ENCODE measurements at places on chromosomes 1 and 21. TPM values are rescaled to one million over a fixed set of nuclear protein-coding genes. Genes with fewer than 3 reads are reported as not detected.

CHIA gene
- not detected for total RNA-seq

SLC35A3 gene
- 21.5 TPM for total RNA-seq

OR6N2 gene
- total RNA-seq: not detected

RIMKLA gene
- total RNA-seq: 3.7 TPM

CNR2 gene
- 2.0 TPM for total RNA-seq

ARMH1 gene
- 95.7 TPM for total RNA-seq

RGS5 gene
- total RNA-seq: 4.1 TPM

REG4 gene
- 10.3 TPM for total RNA-seq

TTC22 gene
- total RNA-seq: 9.0 TPM

GRIK3 gene
- total RNA-seq: not detected

RPS8 gene
- 1,522 TPM for total RNA-seq

NFIA gene
- 5.7 TPM for total RNA-seq

GRCh38 chr1:26991310-26992116 lies 2.0 kb upstream of the TRNP1 start:
- H3K4me1 ChIP-seq: peaks cover 6% of the 10 kb centered on the region
- peaks cover 67% of the 10 kb centered on the region for H3K27me3 ChIP-seq
- no peak overlapping the region for H3K4me3 ChIP-seq

DNA sequence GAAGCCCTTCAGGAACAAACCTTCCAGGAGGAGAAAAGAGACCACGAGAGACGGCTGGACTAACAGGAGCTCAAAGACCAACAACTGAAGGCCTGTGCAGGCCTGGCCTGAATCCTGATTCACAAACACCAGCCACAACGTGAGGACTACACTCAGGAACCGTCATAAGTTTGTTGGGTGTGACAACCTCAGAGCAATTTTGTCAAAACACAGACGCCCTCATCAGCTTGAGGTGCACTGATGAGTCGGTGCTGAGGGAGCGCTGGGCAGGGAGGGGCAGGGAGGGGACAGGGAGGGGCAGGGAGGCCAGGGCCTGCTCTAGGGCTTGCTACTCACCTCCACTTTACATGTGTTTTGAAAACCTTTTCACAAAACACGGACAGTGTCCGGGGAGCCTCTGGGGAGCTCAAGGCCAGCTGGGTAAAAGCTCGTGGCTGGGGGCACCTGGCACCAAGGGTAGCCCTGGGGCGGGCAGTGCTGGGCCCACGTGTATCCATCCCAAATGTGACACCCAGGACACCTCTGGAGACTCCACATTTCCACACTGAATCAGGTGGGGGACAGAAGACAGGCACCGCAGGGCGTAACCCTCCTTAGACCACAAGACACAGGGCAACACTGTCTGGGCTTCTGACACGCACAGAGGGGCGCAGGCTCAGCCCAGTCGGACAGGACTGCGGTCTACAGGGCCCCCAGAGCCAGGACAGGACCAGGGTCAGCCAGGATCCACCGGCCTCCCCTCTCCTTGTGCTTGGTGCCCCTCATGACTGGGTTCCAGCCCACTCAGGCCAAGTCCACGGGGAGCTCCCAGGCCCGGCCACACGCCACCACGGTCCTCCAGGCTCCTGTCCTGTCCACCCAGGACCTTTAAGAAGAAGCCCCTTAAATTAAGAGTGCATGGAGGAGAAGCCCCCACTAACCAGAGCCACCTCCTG lies 16.5 kb downstream of the LSS start:
- peaks cover 4% of the 10 kb centered on the region for H3K36me3 ChIP-seq
- no peak overlapping the region for H3K4me3 ChIP-seq
- DNase-seq: no peak
- H3K27ac ChIP-seq: no peak overlapping the region
- no peaks in the 10 kb centered on the region for H3K27me3 ChIP-seq

DNA sequence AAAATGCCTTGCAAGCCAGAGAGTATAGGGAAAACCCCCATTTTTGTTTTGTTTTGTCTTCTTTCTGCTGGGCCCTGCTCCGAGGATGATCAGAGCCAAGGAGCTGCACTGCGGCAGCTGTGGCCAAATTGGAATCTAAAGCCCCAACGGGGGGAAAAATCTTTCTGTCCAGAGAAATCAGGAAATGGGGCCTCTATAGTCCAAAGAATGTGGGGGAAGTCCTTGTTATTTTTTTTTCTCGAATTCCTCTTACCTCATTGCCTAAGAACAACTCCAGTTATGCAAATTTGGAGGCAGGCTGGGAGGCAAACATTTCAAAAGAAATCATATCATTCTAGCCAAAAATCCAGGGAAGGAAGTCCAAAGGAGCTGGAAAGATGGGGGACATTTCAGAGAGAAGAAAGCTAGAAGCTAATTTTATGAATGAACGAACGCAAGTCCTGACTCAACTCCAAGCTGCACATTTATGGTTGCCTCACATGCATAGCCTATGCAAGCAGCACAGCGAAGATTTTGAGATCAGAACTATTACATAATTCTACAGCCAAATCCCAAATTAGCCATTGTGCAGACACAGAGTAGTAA lies 263.2 kb downstream of the KCTD3 start:
- no peaks in the 10 kb centered on the region for H3K4me1 ChIP-seq
- no peak overlapping the region for H3K4me3 ChIP-seq
- DNase-seq: no peak
- no peaks in the 10 kb centered on the region for H3K36me3 ChIP-seq
- H3K27me3 ChIP-seq: no peaks in the 10 kb centered on the region

DNA sequence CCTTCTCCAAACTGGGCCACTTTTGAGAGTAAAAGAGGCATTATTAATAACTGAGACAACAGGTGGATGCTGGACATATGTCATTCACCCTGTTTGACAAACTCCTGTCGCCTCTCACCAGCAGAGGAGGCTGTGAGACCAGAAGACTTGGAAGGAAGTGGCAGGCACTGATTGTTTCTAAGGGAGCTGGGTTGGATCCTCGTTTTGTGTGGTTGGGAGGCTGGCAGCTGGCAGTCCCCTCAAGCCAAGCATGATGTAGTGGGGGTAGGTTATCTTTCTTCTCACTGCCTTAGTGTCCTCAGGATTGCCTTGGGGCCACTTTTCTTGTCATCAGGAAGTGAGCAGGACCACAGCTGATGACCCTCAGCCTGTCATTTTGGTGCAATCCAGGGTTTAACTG lies 86.5 kb upstream of the KCNJ15 start:
- no peaks in the 10 kb centered on the region for H3K36me3 ChIP-seq
- no peaks in the 10 kb centered on the region for H3K27me3 ChIP-seq
- no peak overlapping the region for H3K27ac ChIP-seq
- no peaks in the 10 kb centered on the region for H3K4me1 ChIP-seq
- DNase-seq: no peak

- H3K4me1 ChIP-seq: no peaks in the 10 kb centered on the region
- H3K27ac ChIP-seq: no peak overlapping the region
- H3K27me3 ChIP-seq: peaks cover 3% of the 10 kb centered on the region
- DNase-seq: no peak
- peaks cover 2% of the 10 kb centered on the region for H3K36me3 ChIP-seq
Measured at GRCh38 chr1:59193443-59194093, 103.3 kb upstream of the FGGY start.

GRCh38 chr1:246364415-246364941 lies 142.6 kb downstream of the SMYD3 start:
- no peak for DNase-seq
- peaks cover 17% of the 10 kb centered on the region for H3K36me3 ChIP-seq
- H3K27ac ChIP-seq: no peak overlapping the region
- H3K4me3 ChIP-seq: no peak overlapping the region

- no peak overlapping the region for H3K4me3 ChIP-seq
- H3K27me3 ChIP-seq: peaks cover 7% of the 10 kb centered on the region
- no peak for DNase-seq
- no peaks in the 10 kb centered on the region for H3K36me3 ChIP-seq
Measured at GRCh38 chr1:200260597-200261335, 149.1 kb downstream of the ZNF281 start.

- no peak for DNase-seq
- no peak overlapping the region for H3K4me3 ChIP-seq
- H3K27me3 ChIP-seq: peaks cover 56% of the 10 kb centered on the region
- H3K4me1 ChIP-seq: peaks cover 3% of the 10 kb centered on the region
- peaks cover 2% of the 10 kb centered on the region for H3K36me3 ChIP-seq
- peak overlapping the region; percentile 62 for H3K27ac ChIP-seq
Measured at GRCh38 chr1:18108299-18109057, 880 bp downstream of the IGSF21 start.

GRCh38 chr21:33458861-33459260 lies 20.9 kb downstream of the TMEM50B start:
- H3K27ac ChIP-seq: no peak overlapping the region
- H3K4me1 ChIP-seq: no peaks in the 10 kb centered on the region
- no peak for DNase-seq
- peaks cover 8% of the 10 kb centered on the region for H3K36me3 ChIP-seq
- no peak overlapping the region for H3K4me3 ChIP-seq
- H3K27me3 ChIP-seq: no peaks in the 10 kb centered on the region

DNA sequence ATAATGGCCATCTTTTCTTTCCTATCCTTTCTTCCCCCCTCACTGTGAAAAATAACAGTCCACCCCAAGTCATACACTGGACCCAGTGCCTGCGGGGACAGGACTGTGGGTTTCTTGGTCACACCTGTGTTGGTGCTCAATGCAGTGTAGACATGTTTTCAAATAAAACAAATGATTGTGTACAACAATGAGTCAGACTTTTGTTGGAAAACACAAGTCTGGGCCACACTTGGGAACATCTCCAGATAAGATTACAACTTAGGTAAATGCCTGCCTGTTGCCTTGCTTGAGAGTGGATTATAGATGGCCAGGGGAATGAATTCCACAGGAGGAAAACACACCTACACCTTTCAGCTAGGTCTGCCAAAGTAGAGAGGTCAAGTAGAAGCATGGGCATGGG lies 34.1 kb downstream of the PDPN start:
- H3K36me3 ChIP-seq: no peaks in the 10 kb centered on the region
- H3K27ac ChIP-seq: no peak overlapping the region
- no peaks in the 10 kb centered on the region for H3K4me1 ChIP-seq
- no peak for DNase-seq

DNA sequence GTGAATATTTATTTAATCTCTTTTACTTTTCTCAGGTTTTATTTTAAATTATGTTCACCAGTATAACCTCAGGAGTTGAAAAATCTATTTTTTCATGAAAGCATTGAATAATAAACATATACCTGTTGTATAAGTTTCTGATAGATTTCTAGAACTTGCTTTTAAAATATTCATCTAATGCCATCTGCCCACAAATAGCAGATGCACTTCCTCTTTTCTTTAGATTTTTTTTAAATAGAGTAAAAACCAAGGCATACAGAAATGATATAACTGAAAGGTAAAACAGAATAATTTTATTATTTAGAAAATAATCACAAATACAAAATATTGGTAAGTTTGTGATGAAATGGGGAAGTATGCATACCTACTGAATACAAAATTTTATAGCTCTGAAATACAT lies 130.7 kb upstream of the PRMT6 start:
- no peaks in the 10 kb centered on the region for H3K27me3 ChIP-seq
- H3K4me1 ChIP-seq: no peaks in the 10 kb centered on the region
- no peak overlapping the region for H3K27ac ChIP-seq
- H3K4me3 ChIP-seq: no peak overlapping the region
- no peaks in the 10 kb centered on the region for H3K36me3 ChIP-seq

DNA sequence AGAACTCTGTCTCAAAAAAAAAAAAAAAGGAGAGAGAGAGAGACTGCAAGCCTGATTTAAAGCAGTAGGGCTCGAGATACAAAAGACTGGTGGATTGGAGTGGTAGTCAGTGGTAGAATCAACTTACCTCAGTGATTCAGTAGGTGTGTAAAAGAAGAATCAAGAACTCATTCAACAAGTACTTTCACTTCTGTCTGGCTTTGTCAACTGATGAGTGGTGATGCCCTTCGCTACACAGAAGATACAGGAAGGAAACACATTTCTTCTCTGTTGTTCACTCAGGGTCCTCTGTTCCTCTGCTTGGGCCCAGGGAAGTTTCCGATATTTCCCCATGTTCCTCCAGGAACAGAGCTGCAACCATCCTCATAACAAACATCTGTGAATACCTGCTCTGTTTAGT lies 68.6 kb upstream of the COG2 start:
- H3K27ac ChIP-seq: no peak overlapping the region
- no peak overlapping the region for H3K4me3 ChIP-seq
- no peaks in the 10 kb centered on the region for H3K36me3 ChIP-seq
- peaks cover 15% of the 10 kb centered on the region for H3K27me3 ChIP-seq

DNA sequence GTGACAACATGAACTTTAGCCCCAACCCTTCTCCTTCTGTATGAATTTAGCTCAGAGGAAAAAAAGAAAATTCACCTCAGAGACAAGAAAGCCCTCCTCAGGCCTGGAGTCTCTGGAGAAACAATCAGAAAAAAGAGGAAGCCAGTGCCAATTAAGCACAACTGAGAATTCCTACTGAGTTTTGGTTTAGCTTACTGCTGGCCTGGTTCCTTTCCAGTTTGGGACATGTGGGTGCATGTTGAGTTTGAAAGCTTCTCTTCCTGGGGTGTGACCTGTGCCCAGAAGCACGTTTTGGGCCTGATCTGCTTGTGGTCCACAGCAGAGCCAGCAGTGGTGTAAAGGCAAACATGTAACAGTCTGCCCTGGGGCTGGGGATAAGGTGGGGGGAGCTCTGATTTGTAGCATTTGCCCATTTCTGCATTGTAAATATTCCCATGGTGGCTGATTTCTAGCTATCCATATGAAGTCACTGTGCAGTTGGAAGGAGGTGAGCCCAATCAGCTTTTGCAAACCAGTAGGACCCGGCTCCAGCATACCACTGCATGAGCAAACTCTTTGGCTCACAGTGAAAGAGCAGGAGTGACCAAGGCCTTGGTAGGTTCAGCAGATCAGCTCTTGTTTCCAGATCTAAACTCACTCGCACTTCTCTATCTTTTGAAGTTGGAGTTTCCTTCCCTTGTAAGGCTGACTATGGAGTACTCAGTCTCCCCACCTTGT lies 4.7 kb upstream of the THEM5 start:
- H3K4me1 ChIP-seq: peaks cover 1% of the 10 kb centered on the region
- no peak for DNase-seq
- H3K36me3 ChIP-seq: no peaks in the 10 kb centered on the region
- no peak overlapping the region for H3K27ac ChIP-seq

DNA sequence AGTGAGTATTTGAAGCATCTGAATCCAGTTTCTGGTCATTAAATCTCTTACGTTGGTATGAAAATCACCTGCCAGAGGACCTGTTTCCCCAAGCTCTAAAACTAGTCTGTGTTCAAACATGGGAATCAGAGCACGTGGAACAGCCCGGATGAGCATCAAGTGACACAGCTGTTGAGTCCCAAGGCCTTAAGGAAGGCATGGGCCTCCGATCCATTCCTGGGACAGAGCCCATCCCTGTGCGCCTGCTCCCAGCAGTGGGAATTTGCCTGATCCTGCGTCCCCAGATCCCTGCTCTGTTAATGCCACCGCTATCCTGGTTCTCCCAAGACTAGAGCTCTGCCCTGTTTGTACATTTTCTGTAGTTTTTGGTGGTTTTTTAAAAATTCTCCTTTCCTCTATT lies 68.4 kb upstream of the FBXO28 start:
- H3K27me3 ChIP-seq: peaks cover 14% of the 10 kb centered on the region
- no peak for DNase-seq
- no peaks in the 10 kb centered on the region for H3K36me3 ChIP-seq
- no peak overlapping the region for H3K27ac ChIP-seq
- H3K4me1 ChIP-seq: no peaks in the 10 kb centered on the region
- H3K4me3 ChIP-seq: no peak overlapping the region

Measured in activated naive CD8-positive, alpha-beta T cell treated with anti-CD3 and anti-CD28 coated beads, Interleukin-2, amount 10 ng/mL, durations not matched to agents 7 days and 5 days (primary cell).